ENCODE measurements at places on chromosomes 16 and 17. TPM values are rescaled to one million over a fixed set of nuclear protein-coding genes. Genes with fewer than 3 reads are reported as not detected.

The NUDT21 gene
- total RNA-seq, result 234 TPM

The PLA2G10 gene
- total RNA-seq, result 3.3 TPM

The TLCD3B gene
- total RNA-seq, result 0.90 TPM

The TEX19 gene
- not detected for total RNA-seq

The SERPINF2 gene
- total RNA-seq, result 0.76 TPM

DNA sequence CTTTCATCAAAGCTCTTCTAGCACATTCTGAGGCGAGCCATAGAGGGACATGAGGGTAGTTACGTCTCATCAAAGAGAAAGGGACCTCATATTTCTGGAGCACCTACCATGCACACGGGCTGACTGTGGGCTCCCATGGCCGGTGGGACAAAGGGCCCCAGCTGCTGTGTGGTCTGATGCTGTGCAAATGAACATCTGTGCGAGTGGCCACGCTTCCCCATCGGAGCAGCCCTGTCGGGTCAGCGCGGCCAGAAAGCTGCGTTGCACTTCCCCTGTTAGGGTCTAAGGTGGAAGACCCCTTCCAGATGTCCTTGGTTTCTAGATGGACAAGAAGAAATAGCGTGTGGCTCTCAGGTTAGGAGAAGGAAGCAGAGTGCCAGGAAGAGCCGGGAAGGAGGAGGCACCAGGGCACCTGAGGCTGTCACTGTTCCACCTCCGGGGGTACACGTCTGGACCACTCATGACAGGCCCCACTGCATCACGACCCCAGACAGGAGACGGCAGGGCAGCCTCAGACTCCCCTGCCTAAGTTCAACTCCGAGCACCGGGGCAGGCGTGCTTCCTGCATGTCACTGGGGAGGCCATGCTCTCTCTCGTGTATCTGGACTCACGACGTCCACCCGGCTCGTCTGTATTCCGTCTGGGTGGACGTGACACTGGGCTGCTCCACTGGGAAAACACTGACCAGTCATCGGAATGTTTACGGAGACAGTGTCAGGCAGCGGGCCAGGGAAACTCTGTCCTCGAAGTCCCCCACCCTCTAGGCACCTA lies 8.5 kb upstream of the BAIAP2 start:
- no peak for DNase-seq

DNA sequence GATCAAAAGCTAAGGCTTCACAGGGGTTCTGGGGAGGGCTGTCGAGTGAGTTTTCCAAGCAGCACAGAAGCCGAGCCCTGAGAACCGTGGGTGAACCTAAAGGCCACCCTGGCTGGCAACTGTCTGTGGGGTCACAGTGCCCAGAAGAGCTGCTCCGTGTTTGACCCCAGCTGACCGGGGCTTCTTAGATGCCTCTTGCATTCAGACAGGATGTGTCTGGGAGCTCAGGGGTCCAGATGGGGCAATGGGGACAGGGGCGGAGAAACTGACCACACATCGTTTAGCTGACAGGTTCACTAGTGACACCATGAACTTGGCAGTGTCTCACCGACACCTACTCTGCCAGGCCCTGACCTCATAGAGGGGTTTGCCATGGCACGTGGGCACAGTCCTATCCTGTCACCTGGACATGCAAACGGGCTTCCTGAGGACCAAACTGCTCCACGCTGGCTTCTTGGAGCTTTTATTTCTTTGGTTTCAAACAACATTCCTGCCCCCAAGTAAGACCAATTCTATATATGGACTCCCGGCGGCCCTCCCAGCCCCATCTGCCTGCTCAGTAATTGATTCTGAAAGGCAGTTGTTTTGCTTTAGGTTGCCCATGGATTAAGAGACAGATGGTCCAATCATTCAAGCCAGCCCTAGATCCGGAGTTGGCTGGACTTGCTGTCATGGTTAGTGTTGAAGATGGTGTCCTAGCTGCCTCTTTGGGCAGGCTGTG lies 22.2 kb downstream of the WSCD1 start:
- no peak for DNase-seq

GRCh38 chr17:77371117-77371887 lies 230.5 kb downstream of the SEC14L1 start:
- no peak for DNase-seq

All from Calu3 (cell line).